ENCODE measurements at places on chromosomes 12 and 14. TPM values are rescaled to one million over a fixed set of nuclear protein-coding genes. Genes with fewer than 3 reads are reported as not detected.

Gene COQ5
- polyA plus RNA-seq: 73.6 TPM

Gene NTF3
- polyA plus RNA-seq: 3.6 TPM

DNA sequence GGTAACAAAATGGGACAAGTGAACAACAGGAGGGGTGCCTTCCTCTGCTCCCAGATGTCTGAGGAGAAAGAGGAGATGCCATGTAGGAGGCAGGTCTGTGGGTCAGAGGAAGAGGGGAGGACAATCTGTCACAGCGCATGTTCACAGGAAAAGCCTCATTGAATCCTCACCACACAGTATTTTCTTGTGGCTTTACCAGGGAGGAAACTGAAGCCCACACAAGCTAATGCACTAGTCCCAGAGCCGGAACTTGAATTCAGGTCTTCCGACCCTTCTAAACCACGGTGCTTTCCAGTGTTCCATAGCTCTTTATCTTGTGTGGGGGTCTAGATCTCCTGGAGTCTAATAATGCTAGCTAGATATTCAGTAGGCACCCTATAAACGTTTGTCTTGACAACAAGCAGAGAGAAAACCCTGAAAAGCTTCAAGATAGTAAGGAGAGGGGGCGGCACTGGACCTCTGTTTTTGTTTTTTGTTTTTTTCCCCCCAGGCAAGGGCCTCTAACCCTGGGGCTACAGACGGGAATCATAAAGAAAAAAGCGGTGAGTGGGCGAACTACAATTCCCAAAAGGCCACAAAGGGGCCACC lies 371 bp upstream of the SHMT2 start:
- no peak for DNase-seq

DNA sequence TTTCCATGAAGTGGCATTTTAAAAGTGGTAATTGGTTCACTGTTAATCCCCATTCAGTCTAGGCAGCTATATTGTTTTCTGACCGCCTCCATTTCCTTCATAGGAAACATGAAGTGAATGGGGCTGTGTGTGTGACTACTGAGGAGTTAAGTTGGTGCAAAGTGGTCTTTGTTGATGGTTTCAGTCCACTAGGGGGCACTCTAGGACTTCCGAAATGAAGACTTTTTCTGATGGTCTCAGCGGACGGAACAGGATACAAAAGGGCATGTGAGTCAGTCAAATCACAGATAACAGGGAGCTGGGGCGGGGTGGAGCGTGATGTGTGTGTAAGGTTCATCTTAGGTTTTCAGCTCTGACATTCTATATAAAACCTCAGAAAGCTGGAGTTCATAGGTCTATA lies 240.1 kb upstream of the OR4E1 start:
- DNase-seq: no peak

- no peak for DNase-seq
These were observed 73.0 kb downstream of the RAD51B start for GRCh38 chr14:67892466-67893100.

DNA sequence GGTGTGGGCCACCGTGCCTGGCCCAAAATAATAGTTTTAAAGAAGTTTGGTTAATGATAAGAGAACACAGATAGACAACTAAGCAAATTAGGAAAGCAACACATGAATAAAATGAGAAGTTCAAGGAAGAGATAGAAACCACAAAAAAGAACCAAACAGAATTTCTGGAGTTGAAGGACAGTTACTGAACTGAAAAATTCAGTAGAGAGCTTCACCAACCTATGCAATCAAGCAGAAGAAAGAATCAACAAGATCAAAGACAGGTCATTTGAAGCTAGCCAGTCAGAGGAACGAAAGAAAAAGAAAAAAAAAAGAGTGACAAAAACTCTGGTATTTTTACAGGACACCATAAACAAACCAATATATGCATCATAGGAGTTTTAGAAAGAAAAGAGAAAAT lies 15.4 kb upstream of the KRT83 start:
- DNase-seq: no peak

GRCh38 chr12:62673028-62673815 lies 206.6 kb downstream of the MON2 start:
- DNase-seq: no peak

Gene KRT85
- polyA plus RNA-seq: not detected

GRCh38 chr12:100249941-100250340 lies 16.9 kb downstream of the DEPDC4 start:
- no peak for DNase-seq

DNA sequence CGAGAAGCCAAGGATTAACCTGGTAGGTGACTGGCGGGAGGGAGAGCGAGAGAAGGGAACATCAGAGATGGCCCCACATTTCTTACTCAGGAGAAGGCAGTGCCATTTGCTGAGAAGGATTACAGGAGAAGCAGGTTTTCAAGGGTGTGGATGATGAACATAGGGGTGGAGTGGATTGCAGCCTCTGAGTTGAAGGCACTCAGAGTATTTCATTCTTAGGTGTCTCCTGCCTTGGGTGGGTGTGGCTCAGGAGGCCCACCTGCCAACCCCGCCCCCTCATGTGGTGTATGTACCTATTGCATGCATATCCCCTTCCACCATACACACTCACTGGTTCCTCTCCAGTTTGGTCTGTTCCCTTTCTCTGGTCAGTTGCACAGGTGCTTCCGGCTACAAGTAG lies 6.3 kb downstream of the ESPL1 start:
- DNase-seq: no peak

All from right renal pelvis (tissue), 4 donors.